ENCODE measurements at places on chromosomes 13 and 19.

DNA sequence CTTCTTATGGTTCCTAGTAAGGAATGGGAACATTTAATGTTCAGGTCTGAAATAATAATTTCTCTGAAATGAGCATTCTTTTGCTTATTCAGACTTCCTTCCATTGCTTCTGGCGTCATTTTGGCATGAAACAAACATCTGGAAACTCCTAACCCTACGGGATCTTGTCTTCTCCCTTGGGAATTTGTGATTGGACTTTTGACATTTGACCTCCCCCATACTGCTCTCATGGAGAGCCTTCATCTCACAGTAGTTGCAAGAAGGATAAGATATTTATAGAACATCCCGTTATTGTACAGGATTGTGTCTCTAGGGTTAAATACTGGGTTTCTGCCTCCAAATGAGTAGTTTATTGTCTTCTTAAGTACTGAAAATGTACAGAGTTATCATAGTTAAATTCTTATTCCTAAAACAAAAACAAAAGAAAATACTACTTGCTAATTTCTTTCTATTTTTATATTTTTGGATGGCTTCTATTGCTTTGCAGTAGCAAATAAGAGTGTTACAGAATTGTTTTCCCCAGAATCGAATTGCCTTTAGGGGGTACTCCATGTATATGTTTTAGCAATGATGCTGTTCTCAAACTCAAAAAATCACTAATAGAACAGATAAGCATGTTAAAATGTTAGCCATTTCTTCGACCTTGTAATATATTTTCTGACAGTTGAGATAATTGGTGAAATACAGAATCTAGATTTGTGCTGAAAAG is 366.8 kb downstream of the DLEU7 start:
- no peak for DNase-seq

- no peak for DNase-seq
Observed at GRCh38 chr13:103142151-103142550, 75.9 kb upstream of the SLC10A2 start.

DNA sequence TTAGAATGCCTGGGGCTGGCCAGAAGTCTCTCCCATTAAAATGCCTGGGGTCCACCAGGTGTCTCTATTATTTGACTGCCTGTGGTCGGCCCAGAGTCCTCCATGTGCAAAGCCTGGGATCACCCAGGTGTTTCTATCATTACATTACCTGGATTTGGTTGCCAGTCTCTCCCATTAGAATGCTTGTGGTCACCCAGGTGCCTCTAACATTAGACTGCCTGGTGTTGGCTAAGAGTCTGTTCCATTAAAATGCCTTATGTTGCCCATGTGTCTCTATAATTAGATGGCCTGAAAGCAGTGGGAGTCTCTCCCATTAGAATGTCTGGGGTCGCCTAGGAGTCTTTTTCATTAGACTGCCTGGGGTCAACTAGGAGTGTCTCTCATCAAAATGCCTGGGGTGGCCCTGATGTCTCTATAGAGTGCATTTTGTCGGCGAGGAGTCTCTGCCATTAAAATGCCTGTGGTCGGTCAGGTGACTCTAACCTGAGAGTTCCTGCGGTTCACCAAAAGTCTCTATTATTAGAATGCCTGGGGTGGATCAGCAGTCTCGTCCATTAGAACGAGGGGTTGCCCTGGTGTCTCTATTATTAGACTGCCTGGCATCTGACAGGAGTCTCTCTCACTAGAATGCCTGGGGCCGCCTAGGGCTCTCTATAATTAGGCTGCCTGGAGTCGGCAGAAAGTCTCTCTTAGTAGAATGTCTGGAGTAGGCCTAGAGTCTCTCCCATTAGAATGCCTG is 1540.5 kb downstream of the UQCRFS1 start:
- no peak for DNase-seq

GRCh38 chr19:15195371-15196334 is 5.1 kb downstream of the NOTCH3 start:
- DNase-seq: no peak

Data from stimulated activated CD4-positive, alpha-beta T cell treated with anti-CD3 and anti-CD28 coated beads, Interleukin-1b, Interleukin-23, amount 100 ng/mL, for 4 hours (primary cell).